ENCODE measurements at places on chromosomes 5 and 9. TPM values are rescaled to one million over a fixed set of nuclear protein-coding genes. Genes with fewer than 3 reads are reported as not detected.
A peak's percentile ranks its signal among the peaks of the same experiment; 100 is the strongest.

DNA sequence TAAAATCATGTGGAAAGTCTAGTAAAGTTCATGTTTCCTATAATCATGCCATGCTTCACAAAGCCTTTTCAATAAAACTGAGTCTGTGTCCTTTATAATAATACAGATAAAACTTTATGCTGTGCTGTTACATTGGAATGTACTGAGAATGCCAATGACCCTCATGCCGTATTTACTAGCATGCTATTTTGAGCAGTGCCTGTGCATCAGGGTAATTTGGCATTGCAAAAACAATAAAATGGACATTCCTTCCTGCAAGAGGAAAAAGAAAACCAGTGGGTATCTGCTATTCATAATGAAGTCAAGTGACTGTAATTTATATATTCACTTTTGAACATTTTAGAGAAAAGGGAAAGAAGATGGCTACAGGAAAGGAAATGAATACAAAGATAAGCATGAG is 159.0 kb downstream of the PBX3 start:
- DNase-seq: no peak

- DNase-seq: no peak
Observed at GRCh38 chr5:93073547-93073946, 507.5 kb downstream of the NR2F1-AS1 start.

DNA sequence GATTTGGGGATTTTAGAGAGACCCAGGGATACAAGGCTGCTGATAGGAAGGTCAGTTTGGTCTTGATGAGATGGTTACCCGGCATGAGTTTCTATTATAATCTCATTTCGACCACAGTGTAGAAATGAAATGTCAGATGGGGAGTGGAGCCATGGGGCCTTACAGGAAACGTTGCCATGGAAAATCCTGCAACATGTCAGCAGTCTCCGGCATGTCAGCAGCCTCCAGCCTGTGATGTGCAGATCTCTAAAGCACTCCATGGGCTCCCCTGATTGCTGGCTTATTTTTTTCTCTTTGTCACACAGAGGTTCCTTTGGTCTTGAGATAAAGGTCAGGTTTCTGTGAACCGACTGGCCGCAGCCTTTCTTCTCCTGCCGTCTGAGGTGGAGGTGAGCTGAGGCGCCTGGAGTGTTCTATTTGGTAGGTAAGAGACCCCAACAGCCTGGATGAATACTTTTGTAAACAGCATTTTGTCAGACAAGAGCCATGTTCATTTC is 208.7 kb upstream of the DAP start:
- no peak for DNase-seq

DNA sequence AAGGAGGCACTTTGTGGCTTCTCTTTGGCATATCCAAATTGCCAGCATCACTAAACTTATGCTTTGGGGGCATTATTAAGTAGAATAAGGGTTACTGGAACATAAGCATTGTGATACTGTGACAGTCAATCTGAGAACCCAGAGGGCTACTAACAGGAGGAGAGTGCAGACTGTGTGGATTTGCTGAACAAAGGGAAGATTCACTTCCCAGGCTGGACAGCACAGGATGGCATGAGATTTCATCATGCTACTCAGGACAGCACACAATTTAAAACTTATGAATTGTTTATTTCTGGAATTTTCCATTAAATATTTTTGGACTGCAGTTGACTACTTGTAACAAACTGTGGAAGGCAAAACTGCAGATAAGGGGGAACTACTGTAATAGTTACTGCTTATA is 212.5 kb downstream of the TMC1 start:
- DNase-seq: no peak

- no peak for DNase-seq
Observed at GRCh38 chr9:76886318-76886717, 19.6 kb downstream of the PRUNE2 start.

DNA sequence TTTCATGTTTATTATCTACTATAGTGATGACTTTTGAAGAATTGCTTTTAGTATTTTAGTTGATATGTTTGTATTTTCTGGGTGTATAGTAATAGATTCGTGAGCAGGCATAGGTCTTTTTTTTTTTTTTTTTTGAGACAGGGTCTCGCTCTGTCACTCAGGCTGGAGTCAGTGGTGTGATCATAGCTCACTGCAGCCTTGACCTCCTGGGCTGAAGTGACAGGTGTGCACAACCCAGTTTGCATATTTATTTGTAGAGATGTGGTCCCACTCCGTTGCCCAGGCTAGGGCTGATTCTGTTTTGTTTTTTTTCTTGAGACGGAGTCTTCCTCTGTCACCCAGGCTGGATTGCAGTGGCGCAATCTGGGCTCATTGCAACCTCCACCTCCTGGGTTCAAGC is 11.9 kb downstream of the ERBIN start:
- no peak for DNase-seq

- peak; percentile 42 for DNase-seq
Observed at GRCh38 chr5:9207817-9208418, 338.0 kb downstream of the SEMA5A start.

GRCh38 chr5:103367702-103368101 is 109.1 kb downstream of the MACIR start:
- DNase-seq: no peak

DNA sequence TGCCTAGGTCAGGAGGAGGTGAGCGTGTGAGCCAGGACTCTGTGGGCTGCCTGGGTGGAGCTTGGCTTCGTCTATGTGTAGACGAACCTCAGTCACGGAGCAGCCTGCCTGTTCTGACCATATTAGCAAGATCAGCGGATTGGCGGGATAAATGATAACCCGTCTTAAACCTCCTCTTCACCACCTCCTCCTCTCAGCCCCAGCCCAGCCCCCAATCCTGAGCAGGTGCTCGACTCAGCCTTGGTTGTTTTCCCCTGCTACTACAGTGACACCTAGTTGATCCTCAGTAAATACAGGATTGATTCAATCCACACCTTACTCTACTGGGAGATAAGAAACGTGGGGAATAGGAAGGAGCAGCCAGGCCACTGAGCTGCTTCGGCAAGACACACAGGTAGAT is 286.1 kb downstream of the IRX2 start:
- DNase-seq: no peak

SPINK4 gene
- total RNA-seq: 2.1 TPM

PRRX2 gene
- not detected for total RNA-seq

SLC25A48 gene
- total RNA-seq: 1.6 TPM

GKAP1 gene
- total RNA-seq: 1.1 TPM

Measured in Caco-2 (cell line).